ENCODE measurements at places on chromosomes 5 and 9. TPM values are rescaled to one million over a fixed set of nuclear protein-coding genes. Genes with fewer than 3 reads are reported as not detected.

The CCDC187 gene
- total RNA-seq, result 0.03 TPM

The TSLP gene
- total RNA-seq, result not detected

DNA sequence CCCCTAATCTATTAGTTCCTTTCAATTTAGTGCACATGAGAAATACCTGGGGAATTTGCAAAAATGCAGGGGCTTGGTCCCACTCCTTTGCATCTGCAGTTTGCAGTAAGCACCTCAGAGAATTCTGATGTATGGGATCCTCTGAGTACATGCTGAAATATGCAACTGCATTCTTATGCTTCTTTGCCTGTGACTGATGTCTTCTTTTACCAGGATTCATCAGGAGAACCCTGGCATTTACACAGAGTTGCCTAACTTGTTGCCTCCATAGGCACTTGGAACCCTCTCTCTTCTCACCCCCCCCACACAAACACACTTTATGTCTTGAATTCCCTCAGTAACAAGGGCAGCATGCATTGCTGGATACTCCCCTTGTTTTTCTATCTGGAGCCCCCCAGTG lies 173.1 kb downstream of the KDM4C start:
- DNase-seq, result peak; percentile 87

- DNase-seq, result no peak
Measured at GRCh38 chr9:76985581-76985980, 33.9 kb upstream of the FOXB2 start.
